ENCODE measurements at places on chromosomes 16 and 17. TPM values are rescaled to one million over a fixed set of nuclear protein-coding genes. Genes with fewer than 3 reads are reported as not detected.

- DNase-seq = no peak
Measured at GRCh38 chr17:58204796-58205195, 12.3 kb downstream of the EPX start.

DNA sequence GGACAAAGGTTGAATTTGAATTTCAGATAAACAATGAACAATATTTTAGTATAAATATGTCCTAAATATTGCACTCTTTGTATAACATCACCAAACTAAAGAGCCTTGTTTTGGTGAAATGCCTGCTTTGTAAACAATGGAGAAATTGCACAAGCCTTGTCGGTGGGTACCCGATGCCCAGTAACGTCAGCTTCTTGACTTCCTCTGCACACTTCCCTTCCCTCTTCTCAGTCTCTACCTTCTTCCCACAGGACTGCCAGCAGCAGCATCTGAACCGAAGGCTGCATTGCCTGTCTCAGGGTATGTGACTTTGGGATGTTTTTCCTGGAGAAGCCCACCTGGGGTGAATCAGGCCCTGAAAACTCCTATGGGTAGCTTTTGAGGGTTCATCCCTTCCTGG lies 113.9 kb downstream of the UTP18 start:
- DNase-seq = no peak

DNA sequence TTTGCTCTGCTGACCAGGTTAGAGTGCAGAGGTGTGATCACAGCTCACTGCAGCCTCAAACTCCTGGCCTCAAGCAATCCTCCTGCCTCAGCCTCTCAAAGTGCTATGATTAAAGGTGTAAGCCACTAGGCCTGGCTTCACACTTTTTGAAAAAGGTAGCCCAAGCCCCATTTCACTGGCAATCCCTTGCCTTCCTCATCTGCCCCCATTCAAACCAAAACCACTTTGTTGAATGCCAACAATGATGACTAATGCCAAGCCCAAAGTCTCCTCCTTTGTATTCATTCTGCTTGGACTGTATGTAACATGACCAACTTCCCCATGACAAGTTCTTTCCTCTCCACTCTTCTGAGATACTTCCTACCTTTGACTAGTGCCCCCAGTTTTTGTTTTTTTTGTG lies 33.1 kb downstream of the N4BP1 start:
- no peak for DNase-seq

DNA sequence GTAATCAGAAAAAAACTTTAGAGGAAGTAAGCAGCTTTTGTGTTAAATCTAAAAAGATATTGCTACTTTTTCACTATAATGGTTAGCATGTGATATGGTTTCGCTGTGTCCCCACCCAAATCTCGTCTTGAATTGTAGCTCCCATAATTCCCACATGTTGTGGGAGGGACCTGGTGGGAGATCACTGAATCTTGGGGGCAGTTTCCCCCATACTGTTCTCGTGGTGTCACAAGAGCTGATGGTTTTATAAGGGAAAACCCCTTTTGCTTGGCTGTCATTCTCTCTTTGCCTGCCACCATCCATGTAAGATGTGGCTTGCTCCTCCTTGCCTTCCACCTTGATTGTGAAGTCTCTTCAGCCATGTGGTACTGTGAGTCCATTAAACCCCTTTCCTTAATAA lies 117.1 kb downstream of the KCNJ2 start:
- no peak for DNase-seq

- DNase-seq = no peak
Measured at GRCh38 chr16:10576390-10577304, 3.8 kb downstream of the EMP2 start.

DNA sequence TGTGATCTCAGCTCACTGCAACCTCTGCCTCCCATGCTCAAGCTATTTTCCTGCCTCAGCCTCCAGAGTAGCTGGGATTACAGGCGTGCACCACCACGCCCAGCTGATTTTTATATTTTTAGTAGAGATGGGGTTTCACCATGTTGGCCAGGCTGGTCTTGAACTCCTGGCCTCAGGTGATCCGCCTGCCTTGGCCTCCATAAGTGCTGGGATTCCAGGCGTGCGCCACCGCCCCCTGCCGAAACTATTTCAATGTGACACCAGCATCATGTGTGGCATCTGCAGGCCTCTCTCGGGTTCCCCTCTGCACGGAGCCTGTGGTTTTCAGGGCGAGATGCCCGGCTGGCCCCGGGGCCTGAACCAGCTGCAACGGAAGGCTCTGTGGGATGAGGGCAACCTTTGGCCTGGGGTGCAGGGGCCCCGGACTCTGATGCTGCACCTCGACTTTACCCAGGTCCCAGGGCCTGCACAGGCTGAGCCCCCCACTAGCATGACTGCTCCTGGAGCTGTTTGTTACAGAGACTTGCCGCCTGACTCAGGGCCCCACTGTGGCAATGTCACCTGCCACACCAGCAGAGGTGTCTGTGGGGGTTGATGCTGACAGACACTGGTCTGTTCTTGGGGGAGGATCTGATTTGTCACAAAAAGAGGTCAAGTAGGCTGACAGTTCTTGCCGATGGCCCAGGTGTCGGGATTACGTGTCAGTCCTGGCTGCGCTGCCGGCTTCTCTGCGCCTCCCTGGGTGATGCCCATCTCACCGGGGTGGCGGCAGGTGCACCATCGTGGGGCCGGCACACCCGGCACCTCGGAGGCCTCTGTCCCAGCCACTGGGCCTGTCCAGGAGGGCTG lies 8.6 kb upstream of the TEX19 start:
- no peak for DNase-seq

Gene MYH3
- 3.0 TPM for polyA plus RNA-seq

Gene PPY
- not detected for polyA plus RNA-seq

DNA sequence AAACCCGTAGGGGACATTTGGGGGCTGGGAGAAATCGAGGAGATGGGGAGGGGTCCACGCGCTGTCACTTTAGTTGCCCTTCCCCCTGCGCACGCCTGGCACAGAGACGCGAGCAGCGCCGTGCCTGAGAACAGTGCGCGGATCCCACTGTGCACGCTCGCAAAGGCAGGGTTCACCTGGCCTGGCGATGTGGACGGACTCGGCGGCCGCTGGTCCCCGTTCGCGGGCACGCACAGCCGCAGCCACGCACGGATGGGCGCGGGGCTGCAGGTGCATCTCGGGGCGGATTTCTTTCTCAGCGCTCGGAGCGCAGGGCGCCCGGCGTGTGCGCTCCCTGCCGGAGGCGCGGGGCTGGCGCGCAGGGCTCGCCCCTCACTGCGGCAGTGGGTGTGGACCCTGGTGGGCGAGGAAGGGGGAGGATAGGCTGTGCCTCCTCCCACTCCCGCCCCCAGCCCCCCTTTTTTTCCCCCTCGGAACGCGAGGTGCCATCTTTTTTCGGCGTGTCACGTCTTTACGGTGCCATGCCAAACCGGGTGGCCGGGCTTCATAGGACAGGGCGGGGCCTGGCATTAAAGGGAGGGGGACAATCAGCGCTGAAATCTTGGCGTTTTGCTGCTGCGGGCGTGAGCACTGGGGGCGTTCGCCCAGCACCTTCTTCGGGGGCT lies 1.1 kb downstream of the MAPT start:
- DNase-seq = no peak

- no peak for DNase-seq
Measured at GRCh38 chr16:239948-240277, 5.3 kb downstream of the FAM234A start.

Gene C17orf100
- polyA plus RNA-seq = 10.3 TPM

DNA sequence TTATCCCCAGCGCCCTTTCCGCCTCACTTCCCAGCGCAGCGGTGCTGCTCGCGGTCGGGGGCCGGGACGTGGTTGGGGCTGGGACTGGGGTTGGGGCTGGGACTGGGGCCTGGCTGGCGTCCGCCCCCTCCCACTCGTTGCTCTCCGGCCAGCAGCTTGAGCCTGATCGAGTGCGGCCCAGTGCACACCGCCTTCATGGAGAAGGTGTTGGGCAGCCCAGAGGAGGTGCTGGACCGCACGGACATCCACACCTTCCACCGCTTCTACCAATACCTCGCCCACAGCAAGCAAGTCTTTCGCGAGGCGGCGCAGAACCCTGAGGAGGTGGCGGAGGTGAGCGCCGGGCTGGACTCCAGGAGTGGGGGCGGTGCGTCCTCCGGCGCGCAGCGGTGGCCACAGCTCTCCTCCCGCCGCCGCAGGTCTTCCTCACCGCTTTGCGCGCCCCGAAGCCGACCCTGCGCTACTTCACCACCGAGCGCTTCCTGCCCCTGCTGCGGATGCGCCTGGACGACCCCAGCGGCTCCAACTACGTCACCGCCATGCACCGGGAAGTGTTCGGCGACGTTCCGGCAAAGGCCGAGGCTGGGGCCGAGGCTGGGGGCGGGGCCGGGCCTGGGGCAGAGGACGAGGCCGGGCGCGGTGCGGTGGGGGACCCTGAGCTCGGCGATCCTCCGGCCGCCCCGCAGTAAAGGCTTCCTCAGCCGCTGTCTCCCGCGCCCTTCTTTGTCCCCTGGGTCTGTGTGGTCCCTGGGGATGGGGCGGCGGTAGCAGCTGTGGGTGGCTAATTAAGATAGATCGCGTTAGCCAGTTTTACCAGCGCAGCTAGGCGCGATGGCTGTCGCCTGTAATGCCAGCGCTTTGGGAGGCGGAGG lies 1.8 kb downstream of the HSD17B1 start:
- DNase-seq = no peak

DNA sequence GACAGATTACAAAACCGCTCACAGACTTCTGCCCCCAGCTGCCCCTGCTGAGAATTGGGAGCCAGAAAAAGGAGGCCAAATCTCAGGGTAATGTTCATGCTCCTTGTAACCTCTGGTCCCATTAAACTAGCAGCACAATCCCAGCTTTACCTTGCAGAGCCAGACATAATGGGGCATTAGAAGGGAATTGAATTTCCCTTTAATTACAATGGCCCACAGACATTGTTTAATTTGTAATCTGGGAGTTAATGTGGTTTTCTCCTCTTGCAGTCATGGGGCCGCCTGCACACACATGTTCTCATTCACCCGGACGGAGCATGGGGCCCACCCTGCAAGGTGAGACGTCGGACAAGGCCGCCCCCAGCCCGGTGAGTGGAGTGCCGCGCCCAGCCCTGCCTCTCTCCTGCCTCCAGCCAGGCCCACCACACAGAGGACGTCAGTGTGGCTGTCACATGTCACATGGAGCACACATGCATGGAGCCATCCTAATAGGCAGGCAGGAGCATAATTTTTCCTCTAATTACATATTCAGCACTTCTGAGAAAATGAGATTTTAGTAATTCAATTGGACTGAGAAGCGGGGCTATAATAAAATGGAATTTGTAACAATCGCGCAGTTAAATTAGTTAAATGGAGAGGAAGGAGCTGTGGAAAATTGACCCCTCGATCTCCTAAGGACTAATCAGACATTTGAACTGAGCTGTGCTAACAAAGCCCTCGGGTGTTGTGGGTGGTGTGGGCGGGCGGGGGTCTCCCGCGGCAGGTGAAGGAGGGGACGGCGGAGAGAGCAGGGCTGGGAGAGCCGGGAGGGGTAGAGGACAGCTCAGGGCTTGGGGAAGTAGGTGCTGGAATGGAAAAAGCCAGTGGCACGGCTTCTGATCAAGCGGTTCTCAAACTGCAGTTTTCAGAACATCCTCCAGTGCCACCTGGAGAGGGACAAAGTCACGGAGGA lies 87.7 kb downstream of the ENGASE start:
- DNase-seq = no peak

Gene HIGD1B
- 1.9 TPM for polyA plus RNA-seq

GRCh38 chr16:80804056-80804525 lies 307 bp downstream of the CDYL2 start:
- DNase-seq = no peak

DNA sequence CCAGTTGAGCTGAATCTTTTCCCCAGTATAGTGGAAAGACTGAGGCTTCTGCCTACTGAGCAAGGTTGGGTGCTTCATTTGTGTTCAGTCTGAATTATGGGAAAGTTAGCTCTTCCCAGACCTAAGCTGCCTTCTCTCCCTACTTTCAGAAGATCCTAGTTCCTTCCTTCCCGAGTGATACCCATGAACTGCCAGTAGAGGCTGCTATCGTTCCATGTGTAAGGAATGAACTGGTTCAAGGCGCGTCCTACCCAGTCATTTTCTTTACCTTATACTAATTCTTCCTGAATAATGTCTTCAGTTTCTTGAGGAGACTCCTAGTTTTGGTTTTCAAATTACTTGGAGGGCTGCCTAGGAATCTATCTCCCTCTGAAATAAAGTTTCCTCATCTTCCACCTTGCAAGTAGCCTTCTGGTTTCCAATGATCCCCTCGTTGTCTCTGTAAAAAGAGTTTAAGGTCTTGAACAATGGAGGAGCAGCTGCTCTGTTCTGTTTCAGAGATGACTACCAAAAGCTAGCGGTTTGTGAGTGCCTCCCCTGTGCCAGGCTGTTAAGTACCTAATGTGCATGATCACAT lies 934 bp upstream of the AOC2 start:
- DNase-seq = no peak

Measured in right renal cortex interstitium (tissue), 3 donors.